ENCODE measurements at places on chromosomes 7 and 10. TPM values are rescaled to one million over a fixed set of nuclear protein-coding genes. Genes with fewer than 3 reads are reported as not detected.

DNA sequence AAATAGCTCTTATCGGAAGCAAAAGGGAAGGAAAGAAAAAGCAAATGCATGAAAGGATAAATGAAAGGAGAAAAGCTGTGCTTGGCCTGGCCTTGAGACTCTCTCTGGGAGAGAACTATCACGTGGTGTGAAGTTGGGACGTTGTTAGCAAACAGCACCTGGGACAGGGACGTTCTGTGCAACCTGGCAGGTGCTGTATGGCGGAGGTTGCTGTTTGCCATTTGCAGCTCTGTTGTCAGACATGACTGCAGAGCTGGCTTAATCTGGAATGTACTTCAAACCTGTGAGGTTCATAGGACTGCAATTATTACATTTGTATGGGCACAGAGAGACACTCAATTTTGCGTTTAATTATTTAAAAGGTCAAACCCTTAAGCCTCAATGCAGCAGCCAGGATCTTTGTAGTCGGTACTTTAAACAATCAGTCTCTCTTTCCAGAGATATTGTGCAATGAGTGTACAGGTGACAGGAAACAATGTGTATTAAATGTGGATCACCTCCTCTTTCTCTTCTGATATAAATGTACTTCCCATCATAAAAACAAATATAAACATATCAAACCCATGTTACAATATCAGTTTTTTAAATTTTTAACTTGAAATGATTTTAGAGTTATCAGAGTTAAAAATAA, 800.5 kb upstream of the KCND2 start:
- H3K36me3 ChIP-seq = no peaks in the 10 kb centered on the region
- peak overlapping the region; percentile 8 for H3K27ac ChIP-seq
- H3K4me1 ChIP-seq = peaks cover 4% of the 10 kb centered on the region
- H3K27me3 ChIP-seq = no peaks in the 10 kb centered on the region

The ADAM22 gene
- polyA plus RNA-seq = 5.9 TPM

GRCh38 chr10:86165666-86166065, 200.9 kb downstream of the GRID1 start:
- H3K27ac ChIP-seq = no peak overlapping the region
- no peak for DNase-seq
- H3K36me3 ChIP-seq = no peaks in the 10 kb centered on the region

DNA sequence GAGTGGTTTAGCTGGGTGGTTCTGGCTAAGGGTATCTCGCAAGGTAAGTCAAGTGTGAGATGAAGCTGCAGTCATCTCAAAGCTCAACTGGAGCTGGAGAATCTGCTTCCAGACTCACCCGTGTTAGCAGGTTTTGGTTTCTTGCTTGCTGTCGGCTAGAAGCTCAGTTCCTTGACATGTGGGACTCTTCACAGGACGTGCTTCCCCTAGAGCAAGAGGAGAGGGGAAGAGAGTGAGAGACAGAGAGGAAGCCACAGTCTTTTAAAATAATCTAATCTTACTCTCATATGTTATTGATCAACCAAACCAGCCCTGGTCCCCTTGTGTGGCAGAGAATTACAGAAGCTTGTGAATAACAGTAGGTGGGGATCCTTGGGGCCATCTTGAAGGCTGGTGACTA, 199.5 kb downstream of the REEP3 start:
- no peaks in the 10 kb centered on the region for H3K36me3 ChIP-seq
- DNase-seq = peak; percentile 42
- H3K4me1 ChIP-seq = peaks cover 43% of the 10 kb centered on the region
- peak overlapping the region; percentile 75 for H3K27ac ChIP-seq
- H3K4me3 ChIP-seq = no peak overlapping the region

DNA sequence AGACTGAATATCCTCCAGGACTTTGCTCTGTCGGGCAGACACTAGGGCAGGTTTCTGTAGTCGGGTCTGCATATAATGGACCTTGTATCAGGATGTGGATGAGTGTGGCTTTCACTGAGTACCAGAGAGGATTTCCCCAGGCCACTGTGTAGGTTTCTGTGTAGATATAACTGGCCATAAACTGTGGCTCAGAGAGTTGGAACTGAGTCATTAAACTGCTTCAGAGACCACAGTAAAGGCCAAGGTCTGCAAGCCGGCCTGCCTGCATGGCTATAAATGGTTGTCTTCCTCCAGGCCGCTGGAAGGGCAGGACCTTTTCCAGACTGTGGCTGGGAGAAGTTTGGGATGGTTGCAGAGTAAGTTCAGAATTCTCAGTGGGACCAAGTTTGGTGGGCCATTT, 16.9 kb downstream of the ZNF92 start:
- H3K4me1 ChIP-seq = peaks cover 13% of the 10 kb centered on the region
- peak; percentile 89 for DNase-seq
- peaks cover 14% of the 10 kb centered on the region for H3K36me3 ChIP-seq

The HGF gene
- 2.8 TPM for polyA plus RNA-seq

DNA sequence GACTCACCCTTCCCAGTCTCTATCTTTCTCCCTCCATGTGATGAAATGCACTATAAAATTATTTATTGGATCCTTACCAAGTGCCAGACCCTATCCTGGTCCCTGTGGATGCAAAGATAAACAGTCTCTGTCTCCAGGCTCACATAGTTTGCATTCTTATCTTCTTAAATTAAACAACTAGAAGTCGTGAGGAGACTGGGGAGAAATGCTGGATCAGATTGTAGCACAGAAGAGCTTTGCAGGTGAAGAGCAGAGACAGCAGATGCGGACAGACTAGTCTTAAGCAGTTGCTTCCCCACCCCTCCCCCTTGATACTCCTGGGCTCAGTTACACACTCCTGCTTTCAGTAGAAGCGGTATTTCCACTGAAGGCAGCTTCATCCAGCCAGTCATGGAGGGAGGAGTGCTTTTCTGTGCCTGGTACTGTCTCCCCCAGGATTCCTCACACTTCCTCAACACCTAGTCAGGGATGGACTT, 20.8 kb upstream of the CDK1 start:
- no peak overlapping the region for H3K4me3 ChIP-seq
- DNase-seq = no peak
- no peaks in the 10 kb centered on the region for H3K27me3 ChIP-seq
- H3K27ac ChIP-seq = no peak overlapping the region
- H3K4me1 ChIP-seq = no peaks in the 10 kb centered on the region

The NRCAM gene
- polyA plus RNA-seq = 11.8 TPM

DNA sequence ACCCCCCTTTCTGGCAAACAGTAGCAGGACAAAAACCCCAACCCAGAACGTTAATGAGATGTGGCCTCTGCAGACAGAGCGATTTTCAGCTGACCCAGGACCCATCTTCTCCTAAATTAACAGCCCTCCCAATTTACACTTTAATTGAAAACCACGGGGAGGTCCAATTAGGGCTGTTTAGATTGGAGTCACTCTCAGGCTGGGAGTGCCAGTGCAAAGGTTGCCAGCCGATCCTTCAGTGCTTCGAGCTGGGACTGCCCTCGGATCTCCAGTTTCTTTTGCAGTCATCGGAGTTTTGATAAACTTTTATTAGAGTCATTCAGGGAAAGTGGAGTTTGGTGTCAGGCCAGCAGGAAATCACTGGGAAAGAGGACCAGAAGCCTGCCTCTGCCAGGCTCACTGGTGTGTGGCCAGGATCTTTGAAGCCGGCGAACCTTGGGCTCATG, 108.0 kb downstream of the DOCK1 start:
- peak; percentile 45 for DNase-seq
- no peak overlapping the region for H3K4me3 ChIP-seq
- peaks cover 31% of the 10 kb centered on the region for H3K36me3 ChIP-seq
- no peaks in the 10 kb centered on the region for H3K27me3 ChIP-seq
- H3K4me1 ChIP-seq = peaks cover 13% of the 10 kb centered on the region
- peak overlapping the region; percentile 49 for H3K27ac ChIP-seq

GRCh38 chr10:37860494-37861190, 3.2 kb upstream of the ZNF248 start:
- no peak overlapping the region for H3K27ac ChIP-seq
- no peak for DNase-seq
- H3K4me3 ChIP-seq = no peak overlapping the region
- no peaks in the 10 kb centered on the region for H3K36me3 ChIP-seq
- H3K4me1 ChIP-seq = no peaks in the 10 kb centered on the region

All from large intestine (tissue), 12 donors.